ENCODE measurements at places on chromosomes 4 and X.

GRCh38 chr4:5921101-5921980, 28.5 kb upstream of the CRMP1 start:
- no peak for DNase-seq

DNA sequence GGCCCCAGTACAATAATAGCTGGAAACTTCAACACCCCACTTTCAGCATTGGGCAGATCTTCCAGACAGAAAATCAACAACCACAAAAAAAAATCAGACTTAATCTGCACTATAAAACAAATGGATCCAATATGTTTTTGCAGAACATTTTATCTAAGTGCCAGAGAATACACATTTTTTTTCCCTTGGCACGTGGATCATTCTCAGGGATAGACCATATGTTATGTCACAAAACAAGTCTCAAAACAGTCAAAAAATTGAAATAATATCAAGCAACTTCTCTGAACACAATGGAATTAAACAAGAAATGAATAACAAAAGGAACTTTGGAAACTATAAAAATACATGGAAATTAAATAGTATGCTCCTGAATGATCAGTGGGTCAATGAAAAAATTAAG, 576.3 kb downstream of the PCDH19 start:
- no peak for DNase-seq

- DNase-seq: no peak
These were observed 154.1 kb upstream of the PJA1 start for GRCh38 chrX:69319376-69319775.

- DNase-seq: no peak
These were observed 70.1 kb upstream of the HCCS start for GRCh38 chrX:11040996-11041395.

DNA sequence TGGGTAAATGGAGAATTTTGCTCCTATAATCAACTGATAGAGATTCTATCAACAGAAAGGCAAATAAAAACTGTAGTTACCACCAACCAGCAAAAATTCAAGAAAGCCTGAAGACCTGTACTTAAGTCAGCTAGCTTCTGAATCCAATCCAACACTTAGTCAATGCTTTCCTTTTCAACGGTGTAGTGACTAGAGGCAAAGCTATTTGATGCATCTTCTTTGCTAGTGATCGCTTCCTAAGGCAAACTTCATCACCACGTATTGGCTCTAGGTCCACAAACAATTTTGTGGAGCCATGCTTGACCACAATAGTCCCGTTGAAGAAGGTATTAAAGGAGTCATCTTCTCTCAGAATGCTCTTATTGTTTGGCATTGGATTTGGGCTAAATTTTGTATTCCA, 25.0 kb upstream of the UBA6 start:
- no peak for DNase-seq

GRCh38 chrX:35025820-35026219, 83.2 kb downstream of the FAM47B start:
- DNase-seq: no peak

- no peak for DNase-seq
These were observed 48.3 kb upstream of the CBR4 start for GRCh38 chr4:169058312-169058711.

- no peak for DNase-seq
These were observed 21.2 kb downstream of the HERC3 start for GRCh38 chr4:88613417-88613875.

DNA sequence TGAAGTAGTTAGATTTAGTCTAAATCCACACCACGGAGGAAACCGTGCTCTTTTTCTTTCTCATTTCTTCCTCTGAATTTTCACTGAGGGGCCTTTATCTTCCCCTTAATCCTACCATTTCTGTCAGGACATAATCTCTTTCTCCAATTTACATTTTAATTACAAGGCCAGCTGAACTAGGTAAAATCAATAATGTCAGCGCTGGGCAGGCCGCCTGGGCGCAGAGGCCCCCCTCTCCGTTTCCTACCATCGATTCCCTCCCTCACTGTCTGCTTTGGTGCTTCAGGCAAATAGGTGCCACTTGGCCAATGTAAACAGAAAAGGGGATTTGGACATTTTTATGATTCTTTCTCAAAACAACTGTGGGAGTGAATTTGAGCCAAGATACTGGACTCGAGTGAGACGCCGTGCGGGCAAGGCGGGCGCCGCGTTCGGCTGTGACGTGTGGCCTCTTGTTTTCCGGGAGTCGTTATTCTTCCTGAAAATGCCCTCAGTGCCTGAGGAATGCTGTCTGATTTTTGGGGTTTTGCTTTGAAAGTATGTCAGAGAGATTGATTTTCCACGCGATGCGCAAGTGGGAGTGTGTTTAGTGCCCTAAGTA, 22.6 kb downstream of the UVSSA start:
- DNase-seq: no peak

GRCh38 chrX:3584415-3584996, 128.9 kb downstream of the PRKX start:
- DNase-seq: no peak

DNA sequence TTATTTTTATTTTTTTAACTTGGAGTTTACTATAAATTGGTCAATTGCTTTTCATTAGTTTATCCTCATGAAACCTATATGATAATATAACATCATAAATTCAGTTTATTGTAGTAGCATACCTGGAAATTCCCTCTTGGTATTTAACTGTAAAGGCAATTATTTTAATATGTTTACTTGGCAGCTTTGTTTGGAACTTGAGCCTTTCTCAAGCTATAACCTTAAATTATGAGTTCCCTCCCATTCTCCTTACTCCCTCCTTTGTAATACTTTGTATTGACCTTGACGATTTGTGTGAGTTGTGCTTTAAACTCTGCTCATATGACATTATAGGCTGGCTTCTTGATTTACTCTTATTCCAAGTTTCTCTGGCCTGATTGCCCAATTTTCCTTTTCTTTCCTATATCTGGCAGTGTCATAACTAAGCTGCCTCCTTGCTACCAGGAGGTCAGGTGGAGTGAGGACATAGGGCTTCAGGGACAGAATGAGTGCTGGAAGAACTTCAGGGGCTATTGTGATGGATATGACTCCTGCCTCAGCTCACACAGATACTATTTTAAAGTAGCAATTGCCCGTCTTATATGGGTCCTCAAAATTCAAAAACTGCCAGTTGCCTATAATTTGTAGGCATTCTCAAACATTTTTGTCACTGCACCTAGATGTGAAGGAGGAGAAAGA, 77.7 kb downstream of the RAP1GDS1 start:
- no peak for DNase-seq

GRCh38 chrX:100407784-100408712, 2.0 kb downstream of the PCDH19 start:
- DNase-seq: no peak

GRCh38 chr4:95644417-95644816, 95.6 kb upstream of the UNC5C start:
- DNase-seq: no peak

DNA sequence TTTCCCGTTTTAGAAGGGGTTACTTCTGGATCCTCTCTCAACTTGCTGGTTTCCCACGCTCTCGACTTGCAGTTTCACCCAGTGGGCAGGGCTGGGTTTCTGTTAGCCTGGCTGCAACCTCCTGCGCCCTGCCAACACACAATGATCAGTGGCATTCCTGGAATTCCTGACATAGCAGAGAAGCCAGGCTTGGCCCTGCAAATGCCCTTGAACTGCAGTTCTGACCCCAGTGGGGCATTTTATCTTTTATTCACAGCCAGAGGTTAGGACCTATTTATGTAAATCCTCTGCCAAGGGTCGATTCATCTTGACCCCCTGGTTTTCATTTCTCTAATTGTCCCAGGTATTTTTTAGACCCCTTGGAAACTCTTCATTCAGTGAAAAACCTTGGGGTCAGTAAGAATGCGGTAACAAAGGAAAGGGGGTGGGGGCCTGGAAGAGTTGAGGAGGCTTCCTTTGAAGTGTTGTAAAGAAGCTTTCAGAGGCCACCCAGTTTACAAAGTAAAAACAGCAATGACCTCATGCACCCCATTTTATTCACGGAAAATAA, 217.6 kb downstream of the ZNF674 start:
- DNase-seq: peak; percentile 47

DNA sequence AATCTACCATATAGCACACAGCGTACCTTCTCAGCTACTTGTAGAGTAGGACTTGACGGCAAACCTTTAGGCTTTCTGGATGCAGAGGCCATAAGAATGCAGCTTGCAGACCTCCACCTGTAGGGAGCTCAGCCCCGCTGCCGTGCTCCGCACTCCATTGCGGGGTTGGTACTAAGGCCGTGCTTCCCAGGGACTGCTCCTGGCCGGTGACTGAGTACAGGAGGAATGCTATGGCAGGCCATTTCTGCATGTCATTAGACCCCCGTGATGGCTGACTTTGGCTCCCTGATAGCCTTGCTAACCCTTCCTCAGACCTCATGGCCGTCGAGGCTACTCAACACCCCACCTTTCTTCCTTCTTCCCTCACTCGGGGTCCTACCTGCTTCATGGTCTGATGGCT, 26.4 kb downstream of the TIGD2 start:
- no peak for DNase-seq

DNA sequence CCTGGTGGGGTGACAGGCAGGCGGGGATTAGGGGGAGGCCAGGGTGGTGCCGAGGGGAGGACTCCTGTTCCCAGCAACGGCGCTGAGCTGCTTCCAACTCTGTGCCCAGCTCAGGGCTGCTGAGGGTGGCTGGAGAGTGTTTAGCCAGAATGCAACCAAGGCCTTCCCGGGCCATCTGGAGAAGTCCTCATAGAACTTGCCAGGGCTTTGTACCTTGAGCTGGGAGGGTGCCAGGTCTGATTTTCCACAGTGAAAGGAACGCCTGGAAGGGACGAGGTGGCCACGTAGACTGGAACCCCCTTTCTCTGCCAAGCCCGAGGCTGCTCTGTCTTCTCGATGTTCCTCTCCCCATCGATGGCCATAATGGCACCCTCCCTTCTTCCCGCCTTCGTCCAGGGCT, 57.0 kb upstream of the GPR78 start:
- DNase-seq: no peak

GRCh38 chr4:121777625-121778024, 12.7 kb upstream of the SMIM43 start:
- DNase-seq: no peak

DNA sequence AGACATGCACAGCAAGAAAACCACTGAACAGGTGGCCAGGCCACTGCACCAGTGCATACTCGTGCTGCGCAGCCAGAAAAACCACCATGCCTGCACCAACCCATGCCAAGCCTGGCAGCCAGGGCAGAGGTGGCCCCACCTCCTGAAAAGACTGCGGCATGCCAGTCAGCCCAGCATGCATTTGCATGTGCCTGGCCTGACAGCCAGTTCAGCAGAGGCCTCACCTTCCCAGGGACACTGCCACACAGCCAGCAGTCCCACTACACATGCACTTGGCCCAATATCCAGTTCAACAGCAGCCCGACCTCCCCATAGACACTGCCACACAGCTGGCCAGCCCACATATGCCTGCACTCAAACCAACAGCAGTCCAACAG, 43.5 kb upstream of the DDX60 start:
- DNase-seq: no peak

DNA sequence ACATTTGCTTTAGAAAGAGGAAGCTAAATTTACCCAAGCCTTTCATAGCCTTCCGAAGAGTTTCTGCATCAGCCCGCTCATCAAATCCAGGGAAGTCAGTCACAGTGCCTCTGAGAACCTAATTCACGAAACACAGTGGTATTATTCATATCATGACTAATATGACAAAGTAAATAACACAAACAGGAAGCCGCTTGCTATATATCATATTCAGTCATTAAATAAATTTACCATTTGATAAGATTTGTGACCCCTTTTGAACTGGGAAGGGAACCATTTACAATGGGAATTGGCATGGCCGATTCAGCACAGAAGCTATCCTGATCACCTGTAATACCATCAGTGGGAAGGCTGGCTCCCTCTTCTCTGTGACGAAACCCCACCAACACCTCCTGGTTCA, 10.5 kb downstream of the ANXA5 start:
- no peak for DNase-seq

DNA sequence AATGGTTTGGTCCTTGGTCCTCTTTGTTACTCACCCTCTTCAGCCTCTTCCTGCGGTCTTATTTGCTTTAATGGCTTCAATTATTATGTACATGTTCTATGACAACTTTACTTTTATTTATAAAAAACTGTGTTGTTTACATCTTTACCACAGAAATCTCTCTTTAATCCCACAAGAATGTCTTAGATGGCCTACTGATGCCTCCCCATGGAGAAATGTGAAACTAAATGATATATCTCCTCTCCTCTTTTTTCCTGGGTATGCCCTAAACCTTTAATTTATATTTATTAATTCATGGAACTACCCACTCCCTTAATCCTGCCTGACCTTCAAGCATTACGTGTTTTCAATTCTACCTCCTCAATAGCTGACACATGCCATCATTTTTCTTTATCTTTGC, 573.2 kb downstream of the CENPC start:
- no peak for DNase-seq

DNA sequence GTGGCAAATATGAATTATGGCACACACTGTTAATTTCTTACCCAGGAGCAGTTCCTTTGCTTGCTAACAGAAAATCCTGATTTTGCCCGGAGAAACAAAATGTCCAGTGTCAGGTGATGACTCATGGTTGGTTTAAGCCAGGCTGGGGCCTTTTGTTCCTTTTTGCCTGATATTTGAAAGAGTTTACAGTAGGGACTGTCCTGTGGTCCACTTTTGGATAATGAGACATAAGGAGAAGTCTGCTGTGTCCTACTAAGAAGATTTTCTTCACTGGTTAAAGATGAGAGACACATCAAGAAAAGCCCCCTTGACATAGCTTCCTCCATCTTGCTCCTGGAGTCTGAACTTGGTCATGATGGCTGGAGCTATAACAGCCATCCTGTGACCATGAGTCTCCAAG, 12.1 kb upstream of the DRD5 start:
- DNase-seq: no peak

DNA sequence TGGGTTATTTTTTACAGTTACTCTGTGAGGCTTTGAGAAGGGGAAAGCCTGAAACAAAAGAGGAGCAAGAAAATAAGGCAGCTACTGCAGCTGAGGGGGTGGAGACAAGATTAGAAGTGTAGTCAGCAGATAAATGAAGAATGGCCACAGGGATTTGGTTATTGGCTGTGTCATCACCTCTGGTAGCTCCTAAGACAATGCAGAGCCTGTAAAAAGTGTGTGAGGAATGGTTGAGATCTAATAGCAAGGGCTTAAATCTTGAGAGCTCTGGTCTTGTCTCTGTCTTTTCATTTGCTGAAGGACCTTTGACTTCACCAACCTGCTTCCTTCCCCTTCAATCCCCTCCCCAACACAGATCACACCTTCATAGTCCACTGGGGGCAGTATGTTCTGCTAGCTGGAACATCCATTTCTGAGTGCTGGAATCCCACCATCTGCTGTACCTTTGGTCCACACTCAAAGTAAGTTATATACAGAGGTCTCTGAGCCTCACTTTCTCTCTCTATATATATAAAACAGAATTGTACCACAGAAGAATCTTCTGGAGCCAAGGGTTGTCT, 213.7 kb upstream of the ZIC3 start:
- no peak for DNase-seq

DNA sequence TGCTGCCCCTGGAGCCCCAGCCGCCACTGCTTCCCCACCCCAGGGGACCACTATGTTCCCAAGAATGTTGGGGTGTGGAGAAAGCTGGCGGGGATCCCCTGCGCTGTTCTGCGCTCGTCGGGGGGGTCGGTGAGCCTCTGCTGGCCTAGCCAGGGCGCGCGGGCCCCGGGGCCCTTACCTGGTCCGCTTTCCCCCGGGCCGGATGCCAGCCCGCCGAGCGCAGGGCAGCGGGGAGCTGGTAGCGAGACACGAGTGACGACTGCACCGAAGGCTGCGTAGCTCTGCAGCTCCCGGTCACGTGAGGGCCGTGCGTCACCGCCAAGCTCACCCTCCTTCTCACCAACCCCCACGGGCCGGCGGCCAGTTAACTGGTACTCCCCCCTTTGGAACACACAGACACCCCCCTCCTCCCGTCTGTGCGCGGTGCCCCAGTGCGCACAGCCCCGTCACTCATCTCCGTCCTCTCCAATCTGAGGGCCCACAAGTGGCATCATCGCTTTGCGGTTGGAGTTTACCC, at the start of gene BEX1:
BEX1 (minus strand) TSS at position 254 of the 517 bp plus-strand sequence. CDS start 897 bp downstream, outside the sequence.
- DNase-seq: peak; percentile 22
